ENCODE measurements at places on chromosomes 5 and 9.

DNA sequence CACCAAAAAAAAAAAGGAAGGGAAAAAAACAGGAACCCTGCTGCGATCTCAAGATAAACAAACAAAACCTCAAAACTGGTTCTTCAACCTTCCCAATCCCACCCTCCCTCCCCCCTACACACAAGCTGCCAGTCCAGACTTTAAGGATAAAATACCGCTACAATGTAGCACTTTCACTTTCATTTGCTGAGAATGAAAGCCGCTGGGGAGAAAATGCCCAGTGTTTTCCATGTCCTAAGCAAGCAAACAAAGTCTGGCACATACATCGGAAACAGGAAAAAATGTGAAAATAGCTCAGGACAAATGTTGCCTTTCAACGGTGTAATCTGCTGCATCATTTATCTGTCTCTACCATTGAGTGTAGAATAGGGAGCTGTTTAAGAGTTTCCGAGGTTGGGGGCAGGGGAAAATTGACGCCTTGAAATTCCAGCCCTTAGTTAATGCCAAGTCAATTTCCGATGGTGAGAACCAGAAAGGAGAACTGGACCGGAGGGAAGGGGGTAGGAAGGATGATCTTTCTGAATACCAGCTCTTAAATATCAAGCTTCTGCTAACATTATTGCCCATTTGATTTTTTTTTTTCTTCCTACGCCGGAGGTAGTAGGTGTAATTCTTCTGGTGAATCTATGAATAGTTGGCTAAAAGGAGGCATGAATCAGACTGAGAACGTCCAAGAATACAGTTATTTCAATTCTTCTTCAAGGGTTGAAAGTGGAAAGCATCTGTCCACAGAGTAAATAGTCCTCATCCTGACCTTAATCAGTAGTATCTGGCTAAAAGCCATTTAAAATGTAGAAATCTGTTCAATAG lies 1.2 kb upstream of the ADAMTS6 start:
- peak; percentile 58 for DNase-seq

GRCh38 chr5:179874136-179874535 lies 15.5 kb upstream of the MRNIP start:
- no peak for DNase-seq

DNA sequence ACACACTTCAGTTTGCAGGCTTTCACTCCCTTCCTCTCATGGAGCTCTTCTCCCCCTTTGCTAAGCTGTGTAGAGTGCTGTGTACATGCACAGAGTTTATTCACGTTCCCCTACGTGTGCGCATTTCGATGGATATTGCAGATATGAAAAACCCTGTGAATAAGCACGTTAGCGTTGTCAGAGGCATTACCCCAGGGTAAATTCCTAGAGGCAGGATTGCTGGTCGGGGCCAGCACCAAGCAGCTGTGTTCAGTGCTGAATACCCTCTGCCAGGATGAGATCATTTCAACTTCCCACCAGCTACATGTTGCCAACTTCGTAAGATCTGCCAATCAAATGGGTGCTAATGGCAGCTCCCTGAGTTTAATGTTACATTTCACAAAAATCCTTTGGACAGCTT lies 172.3 kb upstream of the PPP1R26 start:
- DNase-seq = no peak

GRCh38 chr5:157855404-157855994 lies 3.4 kb downstream of the CLINT1 start:
- peak; percentile 48 for DNase-seq

DNA sequence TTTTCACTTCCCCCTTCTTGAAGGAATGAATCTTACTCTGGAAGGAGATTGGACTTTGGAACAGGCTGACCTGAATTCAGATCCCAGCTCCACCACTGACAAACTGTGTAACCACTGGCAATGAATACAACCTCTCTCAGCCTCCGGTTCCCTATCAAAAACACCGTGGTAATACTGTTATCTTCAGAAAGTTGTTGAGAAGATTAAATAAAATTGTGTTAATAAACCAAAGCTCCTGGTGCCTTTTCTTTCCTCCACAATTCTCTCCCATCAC lies 99.7 kb upstream of the RAI14 start:
- DNase-seq = no peak

- no peak for DNase-seq
These were observed 241.4 kb downstream of the MARCHF11 start for GRCh38 chr5:15938186-15938585.

DNA sequence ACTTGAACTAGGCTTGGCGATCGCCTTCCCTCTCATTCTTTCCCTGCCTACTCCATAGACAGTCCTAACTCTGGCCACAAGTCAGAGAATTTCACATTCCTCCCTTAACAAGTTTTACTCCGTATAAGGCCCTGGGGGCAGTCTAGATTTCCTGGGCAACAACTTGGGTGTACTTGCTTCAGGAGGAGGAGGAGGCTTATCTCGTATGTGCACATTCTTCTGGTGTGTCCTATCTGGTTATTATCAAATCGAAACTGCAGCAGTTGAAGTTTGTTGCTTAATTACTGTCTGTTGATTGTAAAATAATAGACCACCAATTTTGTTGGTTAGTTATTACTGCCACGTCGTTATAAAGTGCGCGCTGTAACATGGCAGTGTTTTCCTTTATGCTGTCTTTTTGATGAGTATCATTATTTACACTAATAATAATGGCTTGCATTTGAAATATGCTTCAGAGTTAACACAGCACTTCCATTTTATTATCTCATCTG lies 42.0 kb downstream of the PIP5K1B start:
- no peak for DNase-seq

GRCh38 chr5:109922381-109922995 lies 232.8 kb downstream of the MAN2A1 start:
- DNase-seq = no peak

- no peak for DNase-seq
These were observed 155.7 kb upstream of the PCSK5 start for GRCh38 chr9:75734802-75735201.

DNA sequence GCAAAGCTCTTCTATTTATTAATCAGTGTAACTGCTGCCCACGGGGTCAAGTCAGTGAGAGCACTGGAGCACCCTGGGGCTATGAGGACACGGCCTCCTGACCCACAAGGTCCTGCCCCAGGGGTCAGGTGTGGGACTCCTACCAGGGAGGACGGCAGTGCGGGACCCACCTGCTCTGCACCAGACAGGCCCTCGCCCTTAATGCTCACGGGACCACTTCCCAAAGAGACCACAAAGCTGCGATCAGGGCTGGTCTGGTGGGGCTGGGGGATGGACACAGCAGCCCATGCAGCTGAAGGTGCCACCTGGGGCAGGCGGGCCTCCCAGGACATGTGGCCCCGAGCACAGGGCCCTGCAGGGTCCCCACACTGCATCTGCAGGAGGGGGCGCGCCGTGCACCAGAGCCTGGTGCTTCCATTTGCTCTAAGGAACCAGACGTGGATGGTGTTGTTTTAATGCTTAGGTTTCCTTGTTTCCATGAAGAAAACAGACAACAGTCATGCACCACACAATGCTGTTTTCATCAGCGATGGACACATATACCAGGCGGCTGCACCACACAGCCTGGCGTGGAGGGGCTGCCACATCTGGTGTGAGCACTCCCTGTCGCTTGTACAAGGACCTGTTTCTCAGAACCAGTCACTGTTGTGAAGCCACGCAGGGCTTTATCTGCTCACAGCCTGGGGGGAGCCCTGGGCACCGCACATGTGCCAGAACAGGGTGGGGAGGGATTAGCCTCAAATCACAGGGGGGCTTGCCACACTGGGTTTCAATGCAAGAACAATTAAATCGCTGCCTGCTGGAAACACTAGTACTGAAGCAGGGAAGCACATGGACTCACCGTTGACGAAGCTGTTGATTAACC lies 22.6 kb downstream of the CLPTM1L start:
- no peak for DNase-seq

DNA sequence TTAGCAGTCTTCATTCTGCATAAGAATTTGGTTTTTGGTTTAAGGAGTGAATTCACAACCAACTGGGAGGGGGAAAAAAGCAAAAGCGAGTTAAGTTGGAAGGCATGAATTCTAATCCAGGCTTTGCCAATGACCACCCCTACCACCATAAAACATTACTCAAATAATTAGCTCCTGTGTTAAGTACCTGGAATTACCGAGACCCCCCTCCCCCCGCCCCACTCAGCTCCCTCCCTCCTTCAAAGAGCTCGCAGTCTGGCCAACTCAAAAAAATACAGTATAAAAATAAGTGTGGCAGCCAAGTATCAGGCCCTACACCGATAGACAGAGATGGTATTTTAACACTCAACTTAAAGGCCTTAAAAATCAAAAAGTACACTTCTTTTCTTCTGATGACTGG lies 492 bp downstream of the ATG12 start:
- DNase-seq = no peak

DNA sequence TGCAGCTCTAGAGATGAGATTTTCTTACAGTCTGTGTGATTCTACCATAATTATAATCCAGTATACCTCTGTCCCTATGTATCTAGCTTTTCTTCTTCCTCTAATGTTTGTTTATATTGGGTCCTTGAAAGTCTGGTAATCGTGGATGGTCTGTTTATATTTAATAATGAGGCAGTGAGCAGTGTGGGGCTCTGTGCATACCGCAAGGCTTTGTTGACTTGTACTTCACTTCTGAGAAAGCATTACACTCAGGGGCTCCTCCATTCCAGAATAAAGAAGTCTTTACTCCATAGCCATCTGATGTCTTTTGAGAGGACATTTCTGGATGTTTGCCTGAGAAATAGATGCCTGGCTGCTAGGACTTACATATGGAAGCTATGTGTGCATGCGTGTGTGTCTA lies 4.5 kb upstream of the MPDZ start:
- DNase-seq = no peak

DNA sequence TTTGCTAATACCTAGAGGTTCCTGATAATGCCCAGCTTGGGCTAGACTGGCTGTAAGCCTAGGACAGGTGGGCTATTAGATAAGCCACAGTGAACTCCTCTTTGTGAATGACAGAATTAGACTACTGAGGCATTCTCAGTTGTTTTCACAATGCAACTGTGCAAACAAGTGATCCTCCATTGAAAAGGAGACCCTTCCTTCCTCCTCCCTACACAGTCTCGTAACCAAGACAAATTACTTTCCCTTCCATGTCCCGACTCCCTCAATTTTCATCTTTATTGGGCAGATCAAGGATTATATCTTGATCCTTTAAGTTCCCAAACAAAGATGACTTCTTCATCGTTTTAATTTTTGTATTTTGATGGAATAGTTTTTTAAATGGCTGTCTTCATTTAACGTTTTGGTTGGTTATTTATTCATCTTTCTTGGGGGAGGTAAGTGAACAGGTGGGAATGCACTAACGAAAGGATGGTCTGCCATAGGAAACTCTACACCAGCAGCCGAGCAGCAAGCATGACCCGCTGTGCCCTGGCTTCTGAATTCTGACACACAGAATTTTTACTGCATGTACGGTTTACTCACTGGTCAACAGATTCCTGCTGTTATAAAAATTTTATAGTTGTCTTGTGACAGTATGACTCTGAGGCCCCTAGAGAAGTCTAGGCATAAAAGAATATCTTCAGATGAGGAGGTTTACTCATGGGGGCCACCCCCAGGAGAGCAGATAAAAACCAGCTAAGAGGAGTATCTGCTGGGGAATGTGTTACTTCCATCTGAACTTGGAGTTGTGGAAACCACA lies 137.5 kb upstream of the TUT7 start:
- DNase-seq = no peak

DNA sequence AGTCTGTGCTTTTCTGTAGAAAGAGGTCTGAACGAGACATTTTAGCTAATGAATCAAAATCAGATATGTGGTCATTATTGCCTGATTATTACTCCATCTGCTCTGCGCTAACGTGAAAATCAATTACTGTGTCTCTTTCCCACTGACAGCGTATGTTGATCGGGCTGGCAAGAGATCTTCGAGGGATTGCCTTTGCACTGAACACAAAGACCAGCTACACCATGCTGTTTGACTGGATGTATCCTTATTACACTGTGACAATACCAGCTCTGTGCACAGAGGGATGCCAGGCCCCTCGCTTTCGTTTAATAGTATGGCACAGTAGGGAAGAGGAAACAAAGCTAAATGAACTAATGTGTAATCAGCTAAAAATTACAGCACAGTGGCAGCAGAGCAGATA lies 103.7 kb upstream of the TLX3 start:
- no peak for DNase-seq

GRCh38 chr9:82518868-82519267 lies 530.3 kb downstream of the SPATA31D1 start:
- DNase-seq = no peak

- no peak for DNase-seq
These were observed 206.0 kb upstream of the PRR16 start for GRCh38 chr5:120258123-120258522.

DNA sequence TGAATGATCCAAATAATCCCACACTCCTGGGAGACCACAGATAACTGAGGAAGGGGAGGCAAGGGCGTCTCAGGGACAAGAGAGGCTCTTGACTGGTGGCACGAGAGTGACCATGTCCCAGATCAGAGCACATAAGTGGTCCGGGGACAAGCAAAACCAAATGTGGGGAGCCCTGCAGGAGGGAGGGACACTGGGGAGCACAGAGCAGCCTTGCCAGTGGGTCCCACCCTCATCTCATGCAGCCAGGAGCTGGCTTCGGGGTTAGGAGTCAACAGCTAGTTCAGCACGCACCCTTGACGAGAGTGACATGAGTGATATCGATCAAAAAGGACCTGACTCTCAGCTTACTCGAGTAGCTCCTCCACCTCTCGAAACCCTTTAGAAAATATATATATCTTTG lies 16.5 kb upstream of the UBE2QL1 start:
- DNase-seq = no peak

DNA sequence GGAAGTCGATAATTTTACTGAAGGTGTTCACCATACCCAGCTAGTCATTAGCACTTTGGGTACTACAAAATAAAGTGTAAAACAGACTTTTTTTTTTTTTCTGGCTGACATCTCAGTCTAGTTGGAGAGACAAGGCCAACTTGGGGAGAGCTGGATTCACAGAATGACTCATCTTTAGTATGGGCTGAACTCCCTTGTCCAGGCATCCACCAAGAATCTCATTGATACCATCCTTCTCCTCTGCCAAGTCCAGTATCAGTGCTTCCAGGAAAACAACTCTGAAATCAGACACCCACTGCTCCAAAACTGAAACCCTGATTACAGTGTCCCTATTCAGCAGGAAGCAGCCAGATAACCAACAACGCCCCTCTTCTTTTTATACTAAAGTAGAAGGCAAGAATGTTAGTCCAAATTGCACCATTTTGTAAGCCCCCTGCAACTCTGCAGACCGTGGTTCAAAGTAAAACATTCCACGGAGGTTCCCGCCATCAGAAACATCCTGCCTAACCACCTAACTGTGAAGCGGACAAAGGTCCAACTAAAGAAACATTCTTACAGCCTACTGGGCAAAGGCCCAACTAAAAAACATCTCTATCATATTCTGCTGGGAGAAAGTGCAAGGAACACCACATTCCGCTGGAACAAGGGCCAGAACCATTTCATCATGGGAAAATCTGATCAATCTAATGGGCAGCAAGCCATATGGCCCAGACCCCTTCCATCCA lies 728.2 kb downstream of the BRINP1 start:
- DNase-seq = no peak
